Upper lobe of left lung (tissue), 6 donors: ENCODE measurements at places on chromosomes 1 and 21.

DNA sequence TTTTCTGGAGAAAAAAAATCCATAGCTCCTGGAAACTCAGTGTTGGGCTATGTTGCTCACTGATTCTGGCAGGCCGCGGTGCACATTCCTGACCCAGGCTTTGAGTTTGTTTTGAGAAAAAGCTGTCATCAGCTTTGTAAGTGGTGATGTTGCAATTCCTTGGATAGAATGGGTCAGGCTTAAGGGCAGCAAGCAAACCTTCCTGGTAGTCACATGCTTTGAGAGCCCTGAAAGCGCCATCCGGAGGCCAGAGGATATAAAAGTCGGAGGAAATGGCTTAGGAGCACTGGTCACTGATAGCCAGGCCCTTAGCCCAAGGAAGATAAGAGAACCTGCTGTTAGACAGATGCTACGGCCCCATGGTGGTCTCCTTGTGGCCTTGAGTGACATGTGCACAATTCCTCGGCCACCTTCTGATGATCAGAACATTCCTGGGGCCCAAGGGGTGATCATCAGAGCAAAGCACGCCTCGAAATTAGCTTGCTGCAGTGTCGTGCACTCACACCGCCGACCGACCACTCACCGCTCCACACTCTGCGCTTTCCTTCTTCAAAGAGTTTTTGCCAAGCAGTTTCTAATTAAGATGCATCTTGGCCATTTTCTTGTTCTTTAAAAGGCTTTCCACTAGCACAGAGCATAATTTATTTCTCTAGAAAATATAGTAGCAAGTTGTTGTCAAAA, 78.6 kb downstream of the MAN1C1 start:
- no peak for DNase-seq

DNA sequence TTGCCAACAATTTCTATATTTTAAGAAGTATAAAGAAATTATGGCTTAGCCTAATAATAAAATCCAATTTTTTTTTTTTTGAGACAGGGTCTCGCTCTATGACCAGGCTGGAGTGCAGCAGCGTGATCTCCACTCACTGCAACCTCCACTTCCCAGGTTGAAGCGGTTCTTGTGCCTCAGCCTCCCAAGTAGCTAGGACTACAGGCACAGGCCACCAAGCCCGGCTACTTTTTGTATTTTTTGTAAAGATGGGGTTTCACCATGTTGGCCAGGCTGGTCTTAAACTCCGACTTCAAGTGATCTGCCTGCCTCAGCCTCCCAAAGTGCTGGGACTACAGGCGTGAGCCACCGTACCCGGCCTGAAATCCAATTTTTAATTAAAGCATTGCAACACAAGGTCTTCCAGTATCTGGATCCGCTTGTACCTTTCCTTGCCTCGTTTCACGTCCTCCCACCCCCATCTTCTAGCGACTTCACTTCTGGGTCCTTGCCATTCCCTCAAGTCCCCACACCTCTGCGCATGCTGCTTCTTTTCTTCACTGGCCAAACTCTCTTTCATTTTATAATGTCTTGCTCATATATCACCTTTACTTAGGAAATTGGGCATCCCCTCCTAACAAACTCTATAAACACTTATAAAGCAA, 2.3 kb downstream of the FUBP1 start:
- DNase-seq = no peak

DNA sequence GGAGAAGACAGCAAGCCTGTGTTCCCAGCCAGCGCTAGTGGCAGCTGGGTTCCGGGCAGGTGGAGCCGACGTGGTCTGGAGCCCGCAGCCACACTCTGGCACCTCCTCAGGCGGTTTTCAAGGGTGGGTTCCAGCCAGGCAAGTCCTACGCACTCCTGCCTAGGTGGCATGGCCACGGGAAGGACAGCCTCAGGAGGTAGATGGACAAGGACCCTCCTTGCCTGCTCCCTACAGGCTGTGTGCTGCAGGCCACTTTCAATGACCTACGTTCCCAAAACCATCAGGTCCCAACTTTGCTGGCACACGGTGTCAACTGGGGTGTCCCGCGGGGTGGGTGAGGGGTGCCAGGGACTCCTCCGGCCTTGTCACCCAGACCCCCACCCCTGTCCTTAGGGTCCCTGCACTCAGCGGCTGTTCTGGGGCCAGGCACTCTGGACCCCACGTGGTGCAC, 6.7 kb upstream of the PTGER3 start:
- no peak for DNase-seq

DNA sequence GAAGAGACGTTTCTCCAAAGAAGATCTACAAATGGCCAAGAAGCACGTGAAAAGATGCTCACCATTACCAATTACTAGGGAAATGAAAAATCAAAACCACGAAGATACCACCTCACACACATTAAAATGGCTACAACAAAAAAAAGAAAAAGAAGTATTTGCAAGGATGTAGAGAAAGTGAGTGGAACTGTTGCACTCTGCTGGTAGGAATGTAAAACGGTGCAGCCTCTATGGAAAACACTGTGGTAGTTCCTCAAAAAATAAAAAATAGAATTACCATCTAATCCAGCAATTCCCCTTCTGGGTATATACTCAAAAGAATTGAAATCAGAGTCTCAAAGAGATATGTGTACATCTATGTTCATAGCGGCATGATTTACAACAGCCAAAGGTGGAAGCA, 115.4 kb upstream of the EDN2 start:
- DNase-seq = no peak

- no peak for DNase-seq
Measured at GRCh38 chr1:35080171-35080854, 1.1 kb downstream of the ZMYM1 start.

- no peak for DNase-seq
Measured at GRCh38 chr1:54558434-54559030, 10.5 kb downstream of the ACOT11 start.

GRCh38 chr1:21126324-21126723, 50.4 kb downstream of the EIF4G3 start:
- DNase-seq = no peak

- DNase-seq = no peak
Measured at GRCh38 chr1:22331618-22332423, 119.8 kb upstream of the ZBTB40 start.

DNA sequence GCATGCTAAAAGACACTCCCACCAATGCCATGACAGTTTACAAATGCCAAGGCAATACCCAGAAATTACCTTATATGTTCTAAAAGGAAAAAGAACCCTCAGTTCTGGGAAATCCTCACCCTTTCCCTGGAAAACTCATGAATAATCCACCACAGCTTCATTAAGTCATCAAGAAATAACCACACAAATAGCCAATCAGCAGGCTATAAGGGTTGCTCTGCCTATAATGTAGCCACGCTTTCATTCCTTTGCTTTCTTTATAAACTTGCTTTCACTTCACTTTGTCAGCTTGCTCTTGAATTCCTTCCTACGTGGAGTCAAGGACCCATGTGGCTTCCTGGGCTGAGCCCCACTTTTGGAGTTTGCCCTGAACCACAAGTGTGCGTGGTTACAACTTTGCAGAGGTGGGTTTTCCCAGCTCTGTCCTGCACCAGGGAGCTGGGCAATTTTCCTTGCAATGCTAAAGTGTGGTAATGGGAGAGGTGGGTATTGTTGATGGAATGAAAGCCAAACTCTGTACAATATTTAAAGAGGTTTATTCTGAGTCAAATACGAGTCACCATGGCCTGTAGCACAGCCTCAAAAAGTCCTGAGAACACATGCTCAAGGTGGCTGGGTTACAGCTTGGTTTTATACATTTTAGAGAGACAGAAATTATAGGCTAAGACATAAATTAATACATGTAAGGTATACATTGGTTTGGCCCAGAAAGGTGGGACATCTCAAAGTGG, 42.2 kb upstream of the COG2 start:
- no peak for DNase-seq

DNA sequence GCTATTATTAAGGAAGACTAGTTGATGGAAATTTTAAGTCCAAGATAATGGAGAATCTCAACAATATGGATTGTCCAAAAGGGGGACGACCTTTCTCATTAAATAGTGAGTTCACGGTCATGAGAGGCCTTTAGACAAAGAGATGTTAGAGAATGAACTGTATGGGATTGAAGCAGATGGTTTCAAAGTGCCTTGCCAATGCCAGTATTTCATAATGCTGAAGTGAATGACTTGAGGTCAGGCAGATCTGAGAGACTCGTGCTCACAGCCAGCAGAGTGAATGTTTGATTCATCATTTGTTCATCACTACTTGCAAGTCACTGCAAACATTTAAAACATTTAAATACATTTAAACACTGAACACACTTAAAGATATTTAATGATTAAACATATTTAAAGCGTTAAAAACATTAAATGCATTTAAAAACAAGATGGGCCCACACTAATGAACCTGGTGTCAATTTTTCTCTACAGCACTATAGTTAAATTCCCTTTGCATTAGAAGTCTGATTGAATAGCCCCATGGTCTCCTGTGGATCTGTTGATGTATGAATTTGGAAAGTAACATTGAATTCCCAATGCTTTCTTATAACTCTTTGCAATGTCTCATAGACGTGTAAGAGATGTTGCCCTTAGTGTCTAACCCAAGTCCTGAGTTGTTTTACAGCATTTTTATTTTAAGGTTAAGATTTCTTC, 80.7 kb downstream of the TGFB2 start:
- DNase-seq = no peak

DNA sequence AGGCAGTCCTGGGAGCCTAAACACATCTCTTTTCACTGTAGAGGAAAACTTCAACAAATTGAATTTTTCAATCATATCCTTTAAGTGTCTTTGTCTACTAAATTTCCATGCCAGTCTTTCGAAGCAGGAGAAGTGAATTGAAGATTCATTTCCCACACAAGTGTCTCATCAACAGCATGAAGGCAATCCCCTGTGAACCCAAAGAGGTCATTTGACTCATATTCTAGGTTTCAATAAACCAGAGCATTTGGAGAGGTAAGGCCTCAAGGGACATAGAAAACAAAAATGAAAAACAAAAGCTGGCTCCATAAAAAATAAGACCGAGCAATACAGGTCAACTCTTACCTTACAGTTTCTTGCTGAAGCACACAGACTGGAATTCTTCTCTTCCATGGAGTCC, 94.1 kb upstream of the ATP1B1 start:
- DNase-seq = no peak

DNA sequence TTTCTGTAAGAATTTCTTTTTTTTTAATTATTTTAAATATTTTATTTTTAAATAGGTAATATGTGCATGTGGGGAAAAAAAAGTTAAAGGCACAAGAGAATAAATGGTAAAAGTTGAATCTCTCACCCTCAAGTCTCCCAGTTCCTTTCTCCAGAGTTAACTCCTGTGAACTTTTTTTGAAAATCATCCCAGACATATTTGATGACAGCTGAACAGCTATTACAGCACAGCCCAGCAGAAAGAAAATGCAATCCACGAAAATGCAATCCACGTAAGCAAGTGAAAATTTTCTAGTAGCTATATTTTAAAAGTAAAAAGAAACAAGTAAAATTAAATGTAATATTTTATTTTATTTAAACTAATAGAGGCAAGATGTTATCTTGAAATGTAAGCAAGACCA, 310.0 kb upstream of the RUNX1 start:
- DNase-seq = no peak

- DNase-seq = peak; percentile 41
Measured at GRCh38 chr1:245310571-245311531, 156.1 kb downstream of the KIF26B start.

DNA sequence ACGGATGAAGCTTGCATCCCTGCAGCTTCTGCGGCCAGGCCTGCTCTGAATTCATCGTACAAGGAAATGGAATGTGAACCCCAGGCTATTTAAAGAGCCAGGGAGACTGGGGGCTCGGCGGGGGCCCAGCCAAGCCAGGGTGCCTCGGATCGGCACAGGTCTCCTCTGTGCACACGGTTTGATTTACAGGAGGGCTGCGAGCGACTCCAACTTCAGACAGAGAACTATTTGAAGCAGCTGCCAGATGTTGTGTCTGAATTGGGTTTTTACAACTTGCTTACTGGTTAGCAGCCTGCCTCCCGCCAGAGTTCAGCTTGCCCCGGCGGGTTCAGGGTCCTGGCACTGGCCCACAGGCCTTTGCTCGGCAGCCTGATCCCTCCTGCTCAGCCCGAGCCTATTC, 83.2 kb downstream of the SPSB1 start:
- peak; percentile 80 for DNase-seq

DNA sequence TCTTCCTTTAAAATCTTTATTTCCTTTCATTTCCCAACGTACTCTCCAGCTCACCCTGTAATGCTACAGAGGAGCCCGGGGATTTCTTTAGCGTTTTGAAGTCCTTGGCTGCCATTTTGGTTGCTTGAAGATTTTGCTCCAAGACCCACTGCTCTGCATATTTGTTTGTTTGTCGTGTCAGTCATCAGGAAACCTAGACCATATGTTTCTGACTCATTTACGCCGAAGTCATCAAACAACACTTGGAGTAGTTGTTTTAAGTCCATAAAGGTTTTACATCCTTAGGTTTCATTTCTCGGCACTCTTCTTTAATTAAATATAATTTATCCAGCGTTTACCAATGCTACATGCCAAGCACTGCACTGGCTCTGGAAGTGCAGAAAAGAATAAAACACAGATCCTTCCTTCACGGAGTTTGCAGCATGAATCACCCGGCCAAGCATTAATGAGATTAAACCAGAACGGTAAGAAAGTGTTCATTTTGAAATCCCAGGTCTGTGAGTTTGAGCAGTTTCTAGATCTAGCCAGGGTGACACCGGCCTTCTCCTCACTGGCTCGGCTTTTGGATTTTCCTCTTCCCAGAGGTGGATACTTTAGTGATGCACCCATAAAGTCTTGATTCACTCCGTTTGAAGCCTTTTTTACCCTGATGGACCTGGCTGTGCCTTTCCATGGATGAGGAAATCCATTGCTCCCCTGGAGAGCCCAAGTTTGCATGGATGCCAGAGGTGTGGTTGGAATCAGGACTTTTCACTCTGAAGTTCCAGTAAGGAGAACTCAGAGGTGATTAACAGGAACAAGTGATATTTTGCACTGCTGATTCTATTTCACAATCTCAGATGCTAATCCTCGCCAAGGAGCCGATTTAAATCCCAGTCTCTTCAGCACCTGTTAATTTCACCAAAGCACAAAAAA, 109.3 kb downstream of the KAZN start:
- peak; percentile 26 for DNase-seq

GRCh38 chr1:36522021-36522420, 39.3 kb upstream of the CSF3R start:
- DNase-seq = no peak

- peak; percentile 83 for DNase-seq
Measured at GRCh38 chr1:67850611-67851075, 17.4 kb upstream of the GNG12 start.

DNA sequence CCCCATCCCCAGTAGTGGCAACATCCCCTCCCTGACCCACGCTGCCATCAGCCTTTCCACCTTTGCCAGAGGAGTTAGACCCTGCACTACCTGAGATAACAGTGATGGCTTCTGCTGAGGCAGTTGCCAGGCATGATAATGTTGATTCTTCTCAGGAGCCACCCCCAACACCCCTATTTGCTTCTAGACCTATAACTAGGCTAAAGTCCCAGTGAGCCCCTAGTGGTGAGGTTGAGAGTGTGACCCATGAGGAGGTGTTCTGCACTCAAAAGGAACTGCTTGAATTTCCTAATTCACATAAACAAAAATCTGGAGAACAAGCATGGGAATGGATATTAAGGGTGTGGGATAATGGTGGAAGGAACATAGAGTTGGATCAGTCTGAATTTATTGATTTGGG, 159.6 kb upstream of the COL11A1 start:
- DNase-seq = no peak
